PC-9 (cell line): ENCODE measurements at places on chromosomes 1 and 21. TPM values are rescaled to one million over a fixed set of nuclear protein-coding genes. Genes with fewer than 3 reads are reported as not detected.

Gene IFNGR2
- 16.0 and 16.1 TPM in 2 replicates for total RNA-seq

Gene CCDC185
- total RNA-seq = not detected in 2 replicates

Gene IVL
- total RNA-seq = not detected in 2 replicates

Gene CFHR4
- not detected in 2 replicates for total RNA-seq

Gene YBEY
- 13.8 and 17.3 TPM in 2 replicates for total RNA-seq

Gene OR2L8
- not detected in 2 replicates for total RNA-seq

Gene COL24A1
- total RNA-seq = 0.08 and 0.15 TPM in 2 replicates

Gene THEM5
- total RNA-seq = not detected in 2 replicates

Gene TACSTD2
- total RNA-seq = 489 and 702 TPM in 2 replicates

Gene C1orf116
- 30.2 and 36.7 TPM in 2 replicates for total RNA-seq
